ENCODE measurements at places on chromosomes 4 and X.

DNA sequence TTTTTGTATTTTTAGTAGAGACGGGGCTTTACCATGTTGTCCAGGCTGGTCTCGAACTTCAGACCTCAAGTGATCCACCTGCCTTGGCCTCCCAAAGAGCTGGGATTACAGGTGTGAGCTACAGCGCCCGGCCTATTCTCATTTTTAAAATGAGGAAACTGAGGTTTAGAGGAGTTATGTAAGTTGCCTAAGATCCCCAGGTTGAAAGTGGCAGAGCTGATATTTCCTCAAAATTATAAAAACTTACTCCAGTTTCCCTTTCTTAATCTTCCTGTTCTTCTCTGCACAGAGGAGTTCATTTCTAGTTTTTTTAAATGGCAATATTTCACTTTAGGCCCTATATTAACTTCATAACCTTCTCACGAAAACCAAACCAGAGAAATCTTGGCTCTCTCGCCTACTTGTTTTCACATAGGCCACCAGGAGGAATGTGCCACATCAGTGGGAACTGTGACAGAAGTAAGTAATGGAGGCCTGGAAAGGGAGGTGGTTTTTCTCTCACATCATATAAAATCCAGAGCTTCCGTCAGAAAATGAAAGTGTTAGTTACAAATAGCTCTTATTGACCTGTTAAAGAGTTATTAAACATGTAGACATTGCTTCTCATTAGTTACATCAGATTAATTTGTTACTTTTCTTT lies 16.1 kb upstream of the RS1 start:
- no peak for DNase-seq

- no peak for DNase-seq
Observed at GRCh38 chrX:68462653-68463052, 29.4 kb upstream of the OPHN1 start.

DNA sequence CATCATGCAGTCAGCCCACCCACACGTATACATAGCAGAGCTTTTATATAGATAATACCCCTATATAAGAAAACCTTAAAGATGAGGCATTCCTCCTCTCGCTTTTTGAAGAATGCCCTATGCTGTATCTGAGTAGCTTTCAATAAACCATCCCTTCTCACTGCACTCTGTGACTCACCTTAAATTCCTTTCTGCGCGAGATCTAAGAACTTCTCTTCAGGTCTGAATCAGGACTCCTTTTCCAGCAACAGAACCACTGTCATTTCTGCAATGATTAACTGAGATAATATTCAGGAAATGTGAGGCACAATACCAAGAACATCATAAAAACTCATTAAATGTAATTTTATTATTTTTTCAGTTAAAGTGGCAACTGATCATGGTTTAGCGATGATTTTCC lies 76.4 kb upstream of the DCLK2 start:
- no peak for DNase-seq

DNA sequence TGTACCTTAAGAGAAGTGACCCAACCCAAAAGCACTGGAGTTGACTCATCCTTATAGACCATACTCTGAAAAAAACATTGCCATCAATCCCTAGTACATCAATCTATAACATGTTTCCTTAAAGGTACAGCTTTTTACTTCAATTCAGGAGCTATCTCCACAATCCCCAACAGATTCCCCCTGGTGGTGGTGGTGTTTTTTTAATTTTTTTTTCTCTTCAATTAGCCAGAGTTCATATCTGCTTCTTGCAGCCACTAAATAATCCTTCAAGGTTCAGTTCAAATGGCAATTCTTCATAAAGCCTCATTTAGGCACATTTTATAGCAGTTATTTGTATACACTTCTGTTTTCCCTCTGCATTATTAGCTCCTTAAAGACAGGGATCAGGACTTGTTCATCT lies 60.7 kb upstream of the KDR start:
- DNase-seq: no peak

GRCh38 chr4:139266208-139266582 lies 13.8 kb downstream of the MGARP start:
- DNase-seq: no peak

All from stimulated activated CD8-positive, alpha-beta memory T cell treated with anti-CD3 and anti-CD28 coated beads, Interleukin-7, amount 100 ng/mL, for 1 hour (primary cell).